Activated T-cell treated with anti-CD3 and anti-CD28 coated beads, Interleukin-2, amount 50 U/mL, for 72 hours (primary cell): ENCODE measurements at places on chromosomes 11 and 22. TPM values are rescaled to one million over a fixed set of nuclear protein-coding genes. Genes with fewer than 3 reads are reported as not detected.

Gene OR51B6
- not detected for total RNA-seq

Gene APOBEC3G
- 115 TPM for total RNA-seq

Gene OTOG
- not detected for total RNA-seq

Gene PNPLA5
- total RNA-seq: not detected

Gene C11orf86
- not detected for total RNA-seq

Gene ASRGL1
- 5.1 TPM for total RNA-seq

Gene RGL4
- total RNA-seq: 22.7 TPM

Gene APOA4
- total RNA-seq: not detected

Gene DGCR6
- total RNA-seq: 2.9 TPM

Gene TNNI2
- 1.2 TPM for total RNA-seq

Gene MS4A3
- total RNA-seq: not detected

Gene GGTLC2
- total RNA-seq: not detected

Gene PDE2A
- total RNA-seq: 1.7 TPM

Gene IGSF9B
- 87.0 TPM for total RNA-seq

Gene ANO3
- not detected for total RNA-seq

Gene OR5P2
- not detected for total RNA-seq

Gene ADORA2A
- total RNA-seq: 34.6 TPM

Gene SLC25A1
- total RNA-seq: 34.3 TPM

Gene MRGPRX4
- total RNA-seq: not detected

Gene OR4C15
- total RNA-seq: not detected

Gene OOSP2
- total RNA-seq: not detected

Gene RIN1
- total RNA-seq: 1.8 TPM

Gene ARHGAP20
- total RNA-seq: 0.38 TPM

Gene OR52E8
- total RNA-seq: not detected

Gene PRRG4
- 0.37 TPM for total RNA-seq

Gene LARGE1
- 0.82 TPM for total RNA-seq

Gene SLN
- total RNA-seq: not detected

Gene KLHL35
- total RNA-seq: 1.2 TPM

Gene EMID1
- total RNA-seq: not detected
